Stimulated activated CD8-positive, alpha-beta memory T cell treated with anti-CD3 and anti-CD28 coated beads, Interleukin-15, amount 100 ng/mL, for 1 hour (primary cell): ENCODE measurements at places on chromosomes 12 and 14.

DNA sequence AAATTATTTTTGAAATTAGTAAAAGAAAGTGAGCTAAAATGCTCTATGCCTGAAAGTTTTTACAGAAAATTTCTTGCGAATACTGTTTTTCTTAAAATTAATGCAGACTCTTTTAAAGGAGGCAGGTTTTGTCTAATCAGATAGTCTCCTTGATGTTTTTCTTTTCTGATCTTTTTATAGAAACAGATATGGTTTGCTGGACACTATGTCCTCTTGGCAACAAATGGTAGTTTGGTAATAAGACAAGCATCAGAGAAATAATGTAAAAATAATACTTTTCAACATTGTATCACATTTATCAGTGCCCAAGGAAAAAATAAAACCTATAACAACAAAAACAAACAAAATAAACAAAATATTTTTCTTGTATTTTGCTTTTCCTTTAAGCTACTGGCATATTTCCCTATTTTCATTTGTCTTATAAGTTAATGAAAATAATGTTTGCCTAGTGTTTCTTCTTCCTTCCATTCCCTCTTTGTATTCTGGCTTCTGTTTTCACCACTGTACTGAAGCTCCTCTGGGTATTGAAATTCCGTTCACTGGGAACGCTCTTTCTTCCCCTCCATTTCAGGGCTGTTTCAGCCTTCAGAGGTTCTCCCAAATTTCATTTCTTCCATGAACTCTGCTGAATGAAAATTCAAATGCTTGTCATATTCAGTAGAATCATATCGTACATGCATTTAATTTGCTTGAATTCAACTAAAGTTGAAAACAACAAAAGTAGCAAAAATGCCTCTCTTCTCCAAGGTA is 115.3 kb downstream of the TRMT5 start:
- DNase-seq: no peak

DNA sequence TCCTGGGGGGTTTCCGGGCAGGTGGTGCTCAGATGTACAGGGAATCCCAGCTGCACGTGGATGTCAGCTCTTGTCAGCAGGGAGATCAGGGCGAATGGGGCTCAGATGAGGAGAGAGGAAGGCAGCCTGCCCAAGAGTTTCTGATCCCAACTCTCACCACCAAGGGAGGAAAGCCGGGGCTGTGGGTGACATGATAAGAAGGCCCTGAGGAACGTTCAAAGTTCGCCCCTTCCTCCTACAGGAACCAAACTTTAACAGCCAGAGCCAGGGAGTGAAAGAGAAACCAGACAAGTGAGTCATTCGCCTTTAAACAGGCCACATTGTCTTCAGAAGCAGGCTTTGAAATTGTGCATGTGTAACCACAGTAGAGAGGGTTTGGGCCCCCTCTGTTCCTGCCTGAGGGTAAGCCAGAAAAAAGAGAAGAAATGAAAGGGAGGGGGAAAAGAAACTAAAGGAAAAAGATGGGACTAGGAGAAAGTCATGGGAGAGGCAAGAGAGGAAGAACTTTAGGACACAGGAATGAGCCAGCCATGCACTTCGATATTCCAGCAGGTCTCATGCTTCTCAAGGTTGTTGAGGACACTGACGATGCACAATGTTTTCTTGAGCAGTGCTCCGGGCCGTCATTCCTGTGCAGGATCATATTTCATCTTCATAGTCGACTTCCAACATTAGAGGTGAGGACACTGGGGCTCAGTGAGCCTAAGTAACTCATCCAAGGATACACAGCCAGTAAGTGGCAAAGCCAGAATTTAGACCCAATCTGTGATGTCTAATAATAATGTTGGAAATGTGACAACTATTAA is 691.4 kb upstream of the TBX3 start:
- no peak for DNase-seq

- no peak for DNase-seq
Measured at GRCh38 chr12:132449565-132450417, 40.2 kb upstream of the FBRSL1 start.

- DNase-seq: no peak
Measured at GRCh38 chr14:51430079-51430478, 190.0 kb downstream of the TMX1 start.

GRCh38 chr12:100128512-100128908 is 14.2 kb downstream of the BLTP3B start:
- DNase-seq: no peak

DNA sequence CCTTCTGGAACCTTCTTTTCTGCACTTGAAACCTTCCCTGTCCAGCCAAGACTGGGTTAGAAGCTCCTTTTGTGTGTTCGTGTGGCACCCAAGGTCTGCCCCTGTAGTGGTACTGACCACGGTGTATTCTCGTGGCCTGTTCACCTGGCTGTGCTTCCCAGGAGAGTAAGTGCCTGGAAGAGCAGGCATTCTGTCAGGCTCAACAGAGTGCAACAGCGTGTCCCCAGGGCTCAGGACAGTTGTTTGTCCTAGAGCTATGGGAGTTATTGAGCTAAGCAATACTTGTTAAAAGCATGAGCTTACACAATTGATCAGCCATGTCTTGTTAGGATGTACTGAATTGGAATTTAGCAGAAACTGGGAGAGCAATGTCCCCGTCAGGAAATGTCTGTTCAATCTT is 12.9 kb upstream of the SLC38A2 start:
- DNase-seq: no peak
